ENCODE measurements at places on chromosomes 4 and X. TPM values are rescaled to one million over a fixed set of nuclear protein-coding genes. Genes with fewer than 3 reads are reported as not detected.
A peak's percentile ranks its signal among the peaks of the same experiment; 100 is the strongest.

The IL2 gene
- total RNA-seq = not detected

The S100P gene
- total RNA-seq = 136 TPM

The ADGRG2 gene
- 0.45 TPM for total RNA-seq

The ZFYVE28 gene
- total RNA-seq = 31.9 TPM

The CT45A3 gene
- total RNA-seq = not detected

The ASB5 gene
- total RNA-seq = 2.1 TPM

The TBC1D19 gene
- 4.6 TPM for total RNA-seq

The PHOX2B gene
- 0.09 TPM for total RNA-seq

The ZDHHC15 gene
- total RNA-seq = 0.12 TPM

The TMEM175 gene
- 21.4 TPM for total RNA-seq

The GPR50 gene
- total RNA-seq = not detected

The PAGE2 gene
- total RNA-seq = not detected

The NPY1R gene
- 6.6 TPM for total RNA-seq

DNA sequence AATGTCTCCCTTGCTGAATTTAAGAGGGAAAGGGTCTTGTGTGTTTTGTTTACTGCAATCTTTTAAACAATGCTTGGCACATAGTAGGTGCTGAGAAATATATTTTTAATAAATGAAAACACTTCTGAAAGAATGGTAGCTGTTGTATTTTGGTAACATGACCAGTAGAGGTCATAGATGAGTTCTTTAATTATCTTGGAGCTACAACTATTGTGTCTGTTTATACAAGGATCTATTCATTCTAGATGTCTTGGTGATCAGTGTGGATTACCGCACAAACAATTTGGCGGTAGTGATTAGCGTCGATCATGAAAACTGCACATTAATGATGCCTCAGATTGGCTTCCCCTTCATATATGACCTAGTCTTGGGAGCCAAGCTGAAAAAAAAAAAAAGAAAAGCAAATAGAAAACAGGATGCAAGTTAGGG lies 21.4 kb upstream of the SCRG1 start:
- DNase-seq = no peak

DNA sequence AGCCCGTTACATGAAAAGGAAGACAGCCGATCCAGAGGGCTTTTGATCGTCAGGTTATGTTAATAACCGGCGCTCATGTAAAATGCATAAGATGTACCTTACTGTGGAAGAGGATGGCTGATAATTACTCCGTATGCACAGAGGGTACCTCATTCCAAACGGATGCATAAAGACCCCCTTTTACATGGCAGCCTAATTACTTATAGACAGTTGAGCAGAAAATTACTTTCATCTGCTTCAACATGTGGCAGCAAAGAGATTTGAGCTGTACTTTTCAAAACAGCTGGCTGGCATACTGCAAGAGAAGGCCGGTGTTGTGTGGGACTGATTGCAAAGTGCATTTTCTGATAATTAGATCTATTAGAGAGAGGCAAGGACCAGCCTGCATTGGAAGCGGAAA lies 103.4 kb downstream of the SHOX start:
- DNase-seq = no peak

DNA sequence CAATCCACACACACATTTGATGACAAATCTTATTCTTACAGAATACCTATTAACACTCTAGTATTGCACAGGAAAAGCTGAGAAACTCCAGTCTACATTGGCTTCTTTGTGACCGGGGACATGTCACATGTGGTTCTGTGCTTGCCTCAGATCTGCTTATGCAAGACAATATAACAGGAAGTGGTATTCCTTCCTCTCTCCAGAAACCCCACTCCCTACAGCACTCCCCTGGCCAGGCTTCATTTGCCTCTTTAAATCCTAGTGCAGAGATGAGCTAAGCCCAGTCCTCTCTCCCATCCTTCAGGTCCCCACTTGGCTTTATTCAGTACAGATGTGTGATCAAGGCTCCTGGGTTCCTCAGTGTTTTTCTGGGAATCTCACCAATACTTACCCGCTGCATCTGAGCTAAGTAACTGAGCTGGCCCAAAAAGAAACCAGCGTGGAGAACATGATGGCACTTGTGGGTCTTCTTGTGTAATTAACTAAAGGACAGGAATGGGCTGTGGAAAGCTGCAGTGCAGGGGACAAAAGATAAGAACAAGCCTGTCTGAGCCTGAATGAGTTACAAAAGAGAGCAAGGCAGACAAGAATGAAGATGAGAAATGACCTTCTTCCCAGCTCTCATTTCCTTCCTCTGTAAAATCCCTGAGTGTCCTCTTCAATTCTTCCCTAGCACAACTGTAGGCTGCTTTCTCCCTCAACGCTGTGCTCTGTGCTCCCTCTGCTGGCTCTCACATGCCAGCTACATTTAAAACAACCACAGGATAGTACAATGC lies 105.6 kb downstream of the HNRNPD start:
- DNase-seq = peak; percentile 37

GRCh38 chrX:132671229-132671641 lies 182.4 kb upstream of the MBNL3 start:
- DNase-seq = no peak

GRCh38 chrX:100477958-100478357 lies 67.9 kb upstream of the PCDH19 start:
- DNase-seq = no peak

DNA sequence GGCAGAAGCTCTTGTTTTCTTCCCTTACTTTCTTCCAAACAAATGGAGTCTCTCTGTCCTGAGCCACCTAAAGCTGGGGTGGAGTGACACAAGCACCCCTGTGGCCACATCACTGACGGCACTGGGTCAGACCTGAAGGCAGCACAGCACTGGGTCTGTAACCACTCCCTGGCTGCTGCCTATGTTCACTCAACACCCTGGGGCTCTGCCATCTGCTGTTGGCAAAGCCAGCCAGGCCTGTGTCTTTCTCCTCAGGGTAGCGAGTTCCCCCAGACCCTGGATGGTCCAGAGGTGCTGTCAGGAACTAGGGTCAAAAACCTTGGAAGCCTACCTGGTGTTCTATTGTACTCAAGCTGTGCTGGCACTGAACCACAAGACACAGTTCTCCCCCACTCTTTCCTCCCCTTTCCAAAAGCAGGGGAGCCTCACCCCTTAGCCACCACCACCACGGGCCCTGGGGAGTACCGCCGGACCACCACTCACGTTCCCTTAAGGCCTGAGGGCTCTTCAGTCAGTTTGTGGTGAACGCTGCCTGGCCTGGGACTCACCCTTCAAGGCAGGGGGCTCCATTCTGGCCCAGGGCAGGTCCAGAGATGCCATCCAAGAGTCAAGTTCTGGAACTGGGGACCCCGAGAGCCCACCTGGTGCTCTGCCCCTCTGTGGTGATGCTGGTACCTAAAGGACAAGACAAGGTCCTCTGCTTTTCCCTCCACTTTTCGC lies 31.5 kb downstream of the TMEM271 start:
- no peak for DNase-seq

GRCh38 chr4:28101583-28101982 lies 1240.9 kb downstream of the STIM2 start:
- no peak for DNase-seq

- peak; percentile 13 for DNase-seq
These were observed 141.5 kb downstream of the RPS6KA6 start for GRCh38 chrX:84046403-84046984.

DNA sequence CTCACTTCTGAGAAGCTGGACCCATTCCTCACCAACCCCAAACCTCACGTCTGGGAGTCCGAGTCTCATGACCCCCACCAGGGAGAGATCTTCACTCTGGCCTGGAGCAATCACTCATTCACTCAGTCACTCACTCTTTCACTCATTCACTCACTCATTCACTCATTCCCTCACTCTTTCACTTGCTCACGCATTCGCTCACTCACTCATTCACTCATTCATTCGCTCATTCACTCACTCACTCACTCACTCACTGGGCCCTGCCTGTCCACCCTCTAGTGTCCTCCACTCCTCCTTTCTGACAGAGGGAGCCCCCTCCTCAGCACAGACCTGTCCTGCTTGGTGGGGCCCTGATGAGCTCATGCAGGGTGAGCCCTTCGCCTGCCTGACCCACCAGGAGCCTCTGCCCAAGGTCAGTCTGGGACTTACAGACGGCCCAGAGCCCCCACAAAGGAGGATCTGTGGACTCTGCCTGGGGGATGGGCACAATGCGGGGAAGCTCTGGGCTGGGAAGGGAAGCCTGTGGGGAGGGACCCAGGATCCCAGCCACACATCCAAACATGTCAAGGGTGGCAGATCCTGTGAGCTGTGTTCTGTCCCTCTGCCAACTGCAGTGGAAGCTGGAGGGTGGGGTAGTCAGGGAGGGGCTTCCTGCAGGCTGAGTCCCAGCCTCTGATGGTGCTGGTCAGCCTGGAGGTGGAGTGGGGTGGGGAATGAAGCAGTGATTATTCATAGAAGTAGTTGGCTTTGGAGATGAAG lies 18.5 kb downstream of the CPZ start:
- no peak for DNase-seq

- DNase-seq = no peak
These were observed 29.6 kb upstream of the HCCS start for GRCh38 chrX:11081511-11081910.

- no peak for DNase-seq
These were observed 155.0 kb upstream of the RPS6KA3 start for GRCh38 chrX:20421697-20422096.

DNA sequence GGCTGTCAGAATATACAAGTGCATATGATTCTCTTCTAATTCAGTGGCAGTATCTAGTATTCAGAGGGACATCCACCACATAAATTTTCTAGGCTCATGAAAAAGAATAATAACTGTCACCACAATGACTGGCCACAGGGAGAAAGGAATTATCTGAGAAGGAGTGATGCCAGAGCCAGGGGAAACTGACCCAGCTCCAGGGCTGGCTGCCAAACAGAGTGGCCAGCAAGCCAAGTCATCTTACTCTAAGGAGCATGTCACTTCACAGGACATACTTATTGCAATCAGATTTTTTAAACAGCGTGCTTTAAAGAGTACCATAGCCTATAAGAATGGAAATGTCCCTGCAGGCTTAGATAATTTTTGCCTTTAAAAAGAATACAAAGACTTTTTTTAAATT lies 5.8 kb upstream of the SEPTIN11 start:
- DNase-seq = no peak

GRCh38 chrX:152136312-152136711 lies 2.1 kb downstream of the MAGEA10 start:
- no peak for DNase-seq

GRCh38 chr4:14752341-14753046 lies 249.8 kb upstream of the CPEB2 start:
- no peak for DNase-seq

GRCh38 chrX:134738986-134739740 lies 80.9 kb upstream of the PLAC1 start:
- DNase-seq = no peak

DNA sequence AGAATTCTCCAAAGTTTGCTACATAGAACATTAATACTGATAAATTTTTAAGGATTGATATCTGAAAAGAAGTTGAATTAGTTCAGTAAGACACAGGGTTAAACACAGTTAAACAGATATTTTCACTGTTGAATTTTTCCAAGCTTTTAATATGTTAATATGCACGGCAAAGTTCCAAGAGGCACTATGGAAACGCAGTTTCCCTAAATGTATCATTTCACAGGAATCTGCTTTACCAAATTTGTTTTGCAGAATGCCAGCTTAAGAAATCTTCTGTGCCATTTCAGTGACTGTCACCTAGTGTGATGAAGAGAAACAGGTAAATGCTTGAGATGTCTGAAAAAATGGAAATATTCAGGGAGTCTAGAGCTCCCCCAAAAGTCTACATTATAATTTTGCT lies 395.9 kb upstream of the GRIA3 start:
- no peak for DNase-seq

DNA sequence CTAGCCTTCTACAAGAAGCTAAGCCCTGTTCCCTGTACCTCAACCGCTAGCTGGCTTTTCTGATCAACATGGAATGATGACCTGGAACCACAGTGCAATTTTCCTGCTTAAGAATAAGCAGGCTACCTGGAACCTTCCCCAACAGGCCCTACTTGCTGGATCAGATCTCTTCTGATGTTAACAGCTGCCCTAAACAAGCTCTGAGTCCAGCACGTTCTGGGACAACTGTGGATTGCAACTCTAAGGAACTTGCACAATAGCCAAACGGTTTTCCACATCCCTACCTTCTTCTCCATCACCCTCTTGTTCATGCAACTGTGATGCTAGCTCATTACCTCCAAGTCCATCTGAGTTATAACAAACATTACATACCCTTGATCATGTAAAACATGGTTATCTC lies 19.8 kb downstream of the ATP8A1 start:
- no peak for DNase-seq

- no peak for DNase-seq
These were observed at the start of gene COL4A5 for GRCh38 chrX:108439426-108439942. Gene COL4A5 (plus strand): TSS chrX:108439838. CDS start chrX:108440126, 288 bp downstream.
